ENCODE measurements at places on chromosomes 2 and 18.

DNA sequence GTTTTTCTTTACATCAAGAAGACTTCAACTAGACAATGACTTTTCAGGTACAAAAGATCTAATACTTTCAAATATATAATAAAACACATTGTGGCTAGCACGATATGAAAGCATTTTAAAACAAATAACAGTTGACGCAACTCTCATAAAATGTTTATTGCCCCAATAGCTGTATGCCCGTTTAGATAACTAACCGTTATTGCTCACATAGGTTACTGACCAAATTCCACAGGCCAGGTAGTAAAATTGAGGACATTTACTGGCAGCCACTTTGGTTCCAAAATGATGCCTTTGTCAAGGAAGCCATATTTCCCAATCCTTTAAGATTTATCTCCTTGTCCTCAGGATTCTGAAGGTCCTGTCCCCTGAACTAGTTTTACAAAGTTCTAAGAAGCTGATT lies 2.9 kb upstream of the REG1B start:
- ATAC-seq = no peak

DNA sequence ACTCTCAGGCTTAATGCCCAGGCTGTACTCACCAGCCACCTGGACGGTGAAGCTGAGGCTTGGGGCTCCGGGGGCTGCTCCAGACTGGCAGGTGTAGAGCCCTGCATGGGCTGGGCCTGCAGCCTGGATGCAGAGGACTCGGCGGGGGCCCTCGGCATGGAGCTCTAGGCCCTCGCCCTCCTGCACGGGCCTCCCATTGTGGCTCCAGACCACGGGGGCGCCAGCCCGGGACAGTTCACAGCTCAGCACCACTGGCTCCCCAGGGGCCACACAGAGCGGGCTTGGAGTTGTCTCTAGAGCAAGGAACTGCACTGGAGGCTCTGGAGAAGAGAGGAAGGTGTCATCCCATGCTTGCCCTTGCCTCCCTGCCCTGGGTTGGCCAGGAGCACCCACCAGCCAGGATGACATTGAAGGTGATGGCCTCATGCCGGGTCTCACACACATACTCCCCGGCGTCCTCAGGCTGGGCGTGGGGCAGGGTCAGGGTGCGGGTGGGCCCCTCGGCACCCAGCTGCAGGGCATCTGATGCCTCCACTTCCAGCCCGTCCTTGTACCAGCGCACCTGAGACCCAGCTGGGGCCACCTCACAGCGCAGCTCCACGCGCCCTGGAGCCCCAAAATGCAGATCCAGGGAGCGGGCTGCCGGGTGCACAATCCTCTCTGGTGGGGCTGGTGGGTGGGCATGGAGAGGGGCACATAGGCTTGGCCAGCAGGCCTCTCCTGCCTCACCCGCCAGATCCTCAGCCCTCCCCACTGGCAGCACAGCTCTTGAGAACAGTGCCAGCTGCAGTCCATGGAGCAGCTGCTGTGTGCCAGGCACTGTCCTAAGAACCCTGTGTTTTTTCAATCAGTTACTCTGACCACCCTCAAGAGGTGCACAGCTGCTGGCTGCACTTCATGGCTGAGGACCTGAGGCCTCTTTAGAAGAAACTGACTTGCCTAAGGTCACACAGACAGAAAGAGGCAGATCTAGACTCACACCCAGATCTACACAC lies 13.3 kb downstream of the OBSL1 start:
- no peak for ATAC-seq

GRCh38 chr2:236503100-236503499 lies 66.5 kb upstream of the ACKR3 start:
- ATAC-seq = no peak

DNA sequence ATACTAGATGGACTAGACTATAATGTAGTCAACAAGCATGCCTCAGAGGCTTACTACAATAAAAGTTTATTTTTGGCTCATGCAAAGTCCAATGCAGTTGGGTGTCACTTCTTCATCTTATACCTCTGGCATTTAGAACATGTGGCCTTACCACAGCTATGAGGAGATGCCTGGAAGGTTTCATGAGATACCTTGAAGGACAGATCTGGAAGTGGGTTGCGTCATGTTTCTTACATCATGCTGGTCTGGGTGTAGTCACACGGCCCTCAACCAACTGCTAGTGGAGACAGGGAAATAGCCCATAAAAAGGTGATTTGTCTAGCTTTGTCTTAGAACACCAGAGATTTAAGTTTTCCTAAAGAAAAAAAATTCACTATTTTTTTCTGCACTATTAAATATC lies 91.7 kb upstream of the MMADHC start:
- ATAC-seq = no peak

DNA sequence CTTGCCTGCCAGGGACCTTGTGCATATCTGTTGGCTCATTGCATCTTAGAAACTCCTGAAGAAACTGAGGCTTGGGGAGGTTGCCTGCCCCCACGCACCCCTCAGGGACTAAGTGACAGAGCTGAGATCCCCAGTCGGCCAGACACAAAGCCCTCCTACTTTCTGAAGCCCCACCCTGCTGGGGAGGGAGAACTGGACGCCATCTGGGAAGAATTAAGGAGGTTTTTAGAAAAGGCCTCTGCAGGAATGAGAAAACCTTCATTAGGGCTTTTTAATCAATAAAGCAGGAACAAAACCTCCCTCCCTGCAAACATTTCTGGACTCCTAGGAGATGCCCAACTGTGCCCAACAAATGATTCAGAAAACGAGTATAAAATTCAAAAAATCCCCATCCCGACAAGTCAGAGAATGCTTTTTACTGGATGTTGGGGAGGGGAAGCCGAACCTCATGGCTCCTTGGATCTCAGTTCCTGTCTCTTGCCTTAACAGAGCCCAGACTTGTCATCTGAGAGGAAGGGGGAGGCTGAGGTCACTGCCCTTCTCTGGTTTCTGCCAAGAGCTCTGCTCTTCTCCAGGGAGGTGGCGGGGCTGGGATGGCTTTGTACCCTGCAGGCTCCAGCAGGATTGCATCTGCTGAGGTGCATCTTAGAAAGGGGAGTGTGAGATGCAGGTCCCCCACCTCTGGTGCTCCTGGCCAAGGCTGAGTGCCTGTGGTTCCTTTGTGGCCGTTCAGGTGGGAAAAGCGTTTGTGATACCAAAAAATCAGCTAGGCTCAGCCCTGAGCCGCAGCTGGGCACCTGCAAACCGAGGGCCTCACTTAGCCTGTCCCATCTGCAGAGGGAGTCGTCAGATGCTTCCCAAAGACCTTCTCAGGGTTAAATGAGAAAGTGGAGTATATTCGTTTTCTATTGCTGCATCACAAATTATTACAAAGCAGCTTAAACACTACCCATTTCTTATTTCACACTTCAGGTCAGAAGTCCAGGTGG lies 142.4 kb downstream of the ZFP36L2 start:
- ATAC-seq = no peak
